ENCODE measurements at places on chromosomes 11 and 22. TPM values are rescaled to one million over a fixed set of nuclear protein-coding genes. Genes with fewer than 3 reads are reported as not detected.

GRCh38 chr22:31496007-31496734 lies at the start of gene SFI1:
TSS of gene SFI1 (plus strand) at chr22:31496536. CDS start at chr22:31508285, 11,749 bp downstream.
- DNase-seq: peak; percentile 79

HBE1 gene
- total RNA-seq: not detected

DNA sequence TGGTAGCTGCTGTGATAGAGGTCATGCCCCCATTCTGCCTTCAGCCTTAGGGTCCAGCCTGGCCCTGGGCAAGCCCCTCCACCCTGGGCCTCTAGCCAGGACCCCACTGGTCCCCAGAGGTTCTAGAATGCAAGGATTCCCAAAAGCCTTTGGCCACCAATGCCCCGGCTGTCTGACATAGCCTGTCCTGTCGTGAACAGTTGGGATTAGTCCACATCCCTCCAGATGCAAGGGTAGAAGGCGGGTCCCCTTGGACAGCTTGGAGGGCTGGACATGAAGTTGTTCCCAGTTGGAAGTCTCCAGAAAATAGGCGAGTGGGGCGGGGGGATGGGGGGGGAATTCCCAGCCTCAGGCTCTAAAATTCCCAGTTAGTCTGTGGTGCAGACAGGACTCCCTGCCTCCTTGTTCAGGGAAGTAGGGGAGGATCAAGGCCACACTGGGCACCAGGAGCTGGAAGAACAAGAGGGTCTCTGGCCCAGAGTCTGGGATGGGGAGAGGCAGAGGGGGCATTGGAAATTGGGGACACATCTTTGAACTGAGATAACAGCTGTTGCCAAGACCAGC lies 5.2 kb upstream of the ADORA2A start:
- no peak for DNase-seq

- DNase-seq: no peak
These were observed 5.8 kb upstream of the UBQLNL start for GRCh38 chr11:5522308-5522707.

DNA sequence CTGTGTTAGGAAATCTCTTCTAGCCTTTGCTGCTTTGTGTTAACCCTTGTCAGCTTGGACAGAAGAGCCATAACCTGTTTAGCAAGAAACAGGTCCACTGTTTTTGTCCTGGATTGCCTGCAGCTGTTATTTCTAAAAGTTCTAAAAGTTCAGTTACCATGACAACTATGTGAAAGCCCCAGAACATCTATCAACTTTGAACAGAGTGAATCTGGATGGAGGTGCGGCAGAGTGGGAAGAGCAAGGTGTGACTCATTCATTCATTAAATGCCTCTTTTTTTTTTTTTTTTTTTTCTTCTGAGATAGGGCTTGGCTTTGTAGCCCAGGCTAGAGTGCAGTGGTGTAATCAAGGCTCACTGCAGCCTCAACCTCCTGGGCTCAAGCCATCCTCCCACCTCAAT lies 50.5 kb downstream of the RBX1 start:
- peak; percentile 57 for DNase-seq

GRCh38 chr11:60164550-60165075 lies 18.3 kb downstream of the MS4A6A start:
- DNase-seq: no peak

DNA sequence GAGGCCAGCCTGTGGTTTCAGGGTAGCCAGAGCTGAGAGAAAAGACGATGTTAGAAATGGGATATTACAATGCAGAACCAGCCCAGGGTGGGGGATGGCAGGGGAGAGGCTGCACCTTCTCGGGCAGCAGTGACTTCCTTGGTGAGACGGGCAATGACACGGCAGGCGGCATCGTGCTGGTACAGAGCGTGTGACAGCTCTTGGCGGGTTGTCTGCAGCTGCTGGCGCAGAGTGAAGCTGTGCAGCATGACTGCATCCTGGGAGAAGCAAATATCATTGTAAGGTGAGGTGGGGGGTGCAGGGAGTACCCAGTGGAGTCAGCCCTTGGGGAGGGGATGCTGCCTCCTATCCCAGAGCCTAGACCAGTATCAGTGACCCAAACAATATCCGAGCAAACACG lies 3.8 kb downstream of the PRPF19 start:
- DNase-seq: no peak

DNA sequence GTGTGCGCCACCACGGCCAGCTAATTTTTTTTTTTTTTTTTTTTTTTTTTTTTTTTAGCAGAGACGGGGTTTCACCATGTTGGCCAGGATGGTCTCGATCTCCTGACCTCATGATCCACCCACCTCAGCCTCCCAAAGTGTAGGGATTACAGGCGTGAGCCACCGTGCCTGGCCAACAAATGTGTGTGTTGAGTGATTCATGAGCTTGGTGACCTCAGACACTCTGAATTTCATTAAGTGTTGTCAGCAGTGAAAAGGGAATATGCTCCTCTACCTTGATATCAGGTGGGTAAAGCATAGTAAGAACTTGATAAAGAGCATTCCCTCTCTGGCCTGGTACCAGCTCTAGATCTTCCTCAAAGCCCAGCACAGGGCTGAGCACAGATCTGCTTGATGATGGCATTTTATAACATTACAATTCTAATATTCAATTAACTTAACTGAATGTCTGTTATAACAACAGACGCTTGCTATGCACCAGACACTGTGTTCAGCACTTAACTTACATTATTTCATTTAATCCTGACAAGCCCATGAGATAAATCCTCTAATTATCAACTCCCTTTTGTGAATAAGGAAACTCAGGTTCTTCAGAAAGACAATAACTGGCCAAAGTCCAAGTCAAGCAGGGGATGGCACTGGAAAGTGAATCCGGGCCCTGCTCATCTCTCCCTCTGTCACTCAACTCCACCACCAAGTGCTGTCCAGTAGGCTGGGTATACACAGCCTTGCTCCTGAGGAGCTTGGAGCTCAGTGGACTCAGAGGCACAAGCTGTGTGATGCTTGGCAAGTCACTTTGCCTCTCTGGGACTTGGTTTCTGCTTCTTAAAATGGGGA lies 13.0 kb downstream of the TBC1D10A start:
- no peak for DNase-seq

OR2AT4 gene
- total RNA-seq: not detected

- peak; percentile 97 for DNase-seq
These were observed 30.8 kb downstream of the BLID start for GRCh38 chr11:122085264-122085663.

- DNase-seq: no peak
These were observed 55.7 kb downstream of the PANX1 start for GRCh38 chr11:94184362-94184761.

- DNase-seq: no peak
These were observed 68.4 kb downstream of the TRAF6 start for GRCh38 chr11:36441610-36442208.

GRCh38 chr11:105298630-105299029 lies 159.1 kb upstream of the CARD18 start:
- peak; percentile 35 for DNase-seq

GRCh38 chr11:77167791-77168190 lies 39.7 kb downstream of the MYO7A start:
- DNase-seq: no peak

SYT8 gene
- total RNA-seq: 0.36 TPM

APOA5 gene
- total RNA-seq: not detected

PIH1D2 gene
- 1.0 TPM for total RNA-seq
